ENCODE measurements at places on chromosomes 1 and 21. TPM values are rescaled to one million over a fixed set of nuclear protein-coding genes. Genes with fewer than 3 reads are reported as not detected.

Gene LYPLAL1
- total RNA-seq: 23.1 TPM

Gene RIIAD1
- total RNA-seq: not detected

Gene NPR1
- total RNA-seq: 0.05 TPM

Gene THEM5
- not detected for total RNA-seq

Gene PBX1
- 0.17 TPM for total RNA-seq

Gene CD2
- 355 TPM for total RNA-seq

Gene OR2M3
- not detected for total RNA-seq

Gene DISC1
- total RNA-seq: 3.9 TPM

Gene TRIM67
- not detected for total RNA-seq

Gene KRTAP19-1
- total RNA-seq: not detected

Gene PRSS38
- not detected for total RNA-seq

Gene SLC25A24
- total RNA-seq: 18.1 TPM

Gene SH2D5
- total RNA-seq: 0.12 TPM

Gene SPRR5
- total RNA-seq: not detected

Gene ERG
- total RNA-seq: not detected

Gene LYPD8
- not detected for total RNA-seq

Gene CREG1
- total RNA-seq: 13.5 TPM

All from activated CD4-positive, alpha-beta memory T cell treated with anti-CD3 and anti-CD28 coated beads for 36 hours (primary cell).